ENCODE measurements at places on chromosomes 13 and 19.

DNA sequence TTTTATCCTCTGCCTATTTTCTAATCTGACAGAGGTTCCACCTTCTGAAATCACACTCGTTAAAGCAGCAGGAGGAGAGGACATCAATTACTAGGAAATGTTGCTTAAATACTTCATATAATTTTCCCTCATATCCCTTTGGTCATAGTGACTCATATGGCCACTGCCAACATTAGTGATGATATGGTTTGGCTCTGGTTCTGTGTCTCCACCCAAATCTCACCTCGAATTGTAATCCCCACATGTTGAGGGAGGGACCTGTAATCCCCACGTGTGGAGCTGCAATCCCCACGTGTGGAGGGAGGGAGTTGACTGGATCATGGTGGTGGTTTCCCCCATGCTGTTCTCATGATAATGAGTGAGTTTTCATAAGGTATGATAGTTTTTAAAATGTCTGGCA, 618.4 kb upstream of the SLITRK5 start:
- no peak overlapping the region for H3K4me3 ChIP-seq
- H3K36me3 ChIP-seq, result no peaks in the 10 kb centered on the region
- H3K27me3 ChIP-seq, result no peaks in the 10 kb centered on the region
- H3K4me1 ChIP-seq, result no peaks in the 10 kb centered on the region

- peak; percentile 55 for DNase-seq
- H3K4me3 ChIP-seq, result no peak overlapping the region
- H3K27ac ChIP-seq, result no peak overlapping the region
- peaks cover 11% of the 10 kb centered on the region for H3K36me3 ChIP-seq
These were observed 15.4 kb upstream of the CHAMP1 start for GRCh38 chr13:114298866-114299265.

GRCh38 chr19:40663695-40664692, 26.5 kb downstream of the NUMBL start:
- no peak for DNase-seq
- H3K27me3 ChIP-seq, result no peaks in the 10 kb centered on the region
- peak overlapping the region; percentile 65 for H3K4me3 ChIP-seq
- H3K36me3 ChIP-seq, result peaks cover 19% of the 10 kb centered on the region
- peaks cover 7% of the 10 kb centered on the region for H3K4me1 ChIP-seq

DNA sequence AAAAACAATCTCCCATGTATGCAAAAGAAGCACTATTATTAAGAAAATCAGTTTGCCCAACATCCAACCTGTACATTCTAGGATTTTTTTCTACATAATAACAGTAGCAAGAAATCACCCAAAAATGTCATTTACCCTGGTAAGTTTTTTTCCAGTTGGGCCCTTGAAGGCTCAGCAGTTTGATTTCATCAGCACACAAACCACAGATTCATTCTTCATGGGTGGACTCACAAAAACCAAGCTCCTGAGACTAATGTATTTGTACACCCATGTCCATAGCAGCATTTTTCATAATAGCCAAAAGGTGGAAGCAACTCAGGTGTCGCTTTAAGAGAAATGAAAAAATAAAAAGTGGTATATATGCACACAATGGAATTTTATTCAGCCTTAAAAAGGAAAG, 210.1 kb downstream of the TBC1D4 start:
- no peak overlapping the region for H3K27ac ChIP-seq
- no peak overlapping the region for H3K4me3 ChIP-seq
- peak; percentile 61 for DNase-seq
- H3K36me3 ChIP-seq, result no peaks in the 10 kb centered on the region

DNA sequence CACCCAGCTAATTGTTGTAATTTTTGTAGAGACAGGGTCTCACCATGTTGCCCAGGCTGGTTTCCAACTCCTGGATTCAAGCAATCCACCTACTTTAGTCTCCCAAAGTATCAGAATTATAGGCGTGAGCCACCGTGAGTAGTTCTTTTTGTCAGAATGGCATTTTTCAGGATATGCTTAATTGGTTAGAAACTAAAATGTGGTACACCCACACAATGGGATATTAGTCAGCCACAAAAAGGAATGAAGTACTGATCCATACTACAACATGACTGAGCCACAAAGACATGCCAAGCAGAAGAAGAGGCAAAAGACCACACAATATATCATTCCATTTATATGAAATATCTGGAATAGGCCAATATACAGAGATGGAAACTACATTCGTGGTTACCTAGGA, 41.7 kb upstream of the MAP3K10 start:
- peak; percentile 18 for DNase-seq
- H3K36me3 ChIP-seq, result no peaks in the 10 kb centered on the region
- H3K4me1 ChIP-seq, result peaks cover 6% of the 10 kb centered on the region
- H3K4me3 ChIP-seq, result no peak overlapping the region
- no peaks in the 10 kb centered on the region for H3K27me3 ChIP-seq

DNA sequence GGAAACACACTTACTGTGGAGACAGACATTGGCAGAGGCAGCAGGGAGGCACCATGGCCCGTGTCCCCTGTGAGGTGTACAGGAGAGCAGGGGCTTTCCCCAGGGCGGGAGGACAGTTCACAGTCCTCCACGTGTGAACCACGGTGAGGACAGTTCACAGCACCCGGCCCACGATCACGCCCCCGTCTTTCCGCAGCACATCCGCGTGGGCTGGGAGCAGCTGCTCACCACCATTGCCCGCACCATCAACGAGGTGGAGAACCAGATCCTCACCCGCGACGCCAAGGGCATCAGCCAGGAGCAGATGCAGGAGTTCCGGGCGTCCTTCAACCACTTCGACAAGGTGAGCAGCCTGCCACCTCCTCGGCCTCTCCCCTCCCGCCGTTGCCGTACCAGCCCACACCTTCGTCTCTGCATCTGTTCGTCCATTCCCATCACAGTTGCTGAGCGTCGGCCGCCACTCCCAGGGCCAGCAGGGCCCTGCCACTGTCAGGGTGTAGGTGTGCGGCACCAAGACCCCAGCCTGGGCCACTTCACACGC, 17.4 kb downstream of the CAPN12 start:
- no peak overlapping the region for H3K4me3 ChIP-seq
- no peak for DNase-seq
- H3K27ac ChIP-seq, result no peak overlapping the region

GRCh38 chr19:33400856-33401682, 27.6 kb downstream of the CEBPG start:
- no peak for DNase-seq
- no peaks in the 10 kb centered on the region for H3K4me1 ChIP-seq
- no peaks in the 10 kb centered on the region for H3K36me3 ChIP-seq
- H3K4me3 ChIP-seq, result no peak overlapping the region
- H3K27ac ChIP-seq, result no peak overlapping the region
- no peaks in the 10 kb centered on the region for H3K27me3 ChIP-seq

- no peak for DNase-seq
- H3K4me1 ChIP-seq, result peaks cover 20% of the 10 kb centered on the region
- peak overlapping the region; percentile 76 for H3K27ac ChIP-seq
These were observed 6.1 kb downstream of the WDFY2 start for GRCh38 chr13:51590231-51590970.
